ENCODE measurements at places on chromosomes 7 and 10. TPM values are rescaled to one million over a fixed set of nuclear protein-coding genes. Genes with fewer than 3 reads are reported as not detected.

Gene KLF14
- not detected for total RNA-seq

Gene STEAP1B
- not detected for total RNA-seq

- DNase-seq: no peak
Measured at GRCh38 chr10:34574353-34574934, 240.7 kb downstream of the PARD3 start.

Gene ZNF425
- total RNA-seq: 2.2 TPM

Gene BBIP1
- 16.5 TPM for total RNA-seq

GRCh38 chr7:83629117-83629880, 19.6 kb downstream of the SEMA3E start:
- no peak for DNase-seq

- no peak for DNase-seq
Measured at GRCh38 chr10:111999205-111999914, 184.2 kb downstream of the GPAM start.

GRCh38 chr10:86958901-86959736, 720 bp downstream of the SNCG start:
- no peak for DNase-seq

DNA sequence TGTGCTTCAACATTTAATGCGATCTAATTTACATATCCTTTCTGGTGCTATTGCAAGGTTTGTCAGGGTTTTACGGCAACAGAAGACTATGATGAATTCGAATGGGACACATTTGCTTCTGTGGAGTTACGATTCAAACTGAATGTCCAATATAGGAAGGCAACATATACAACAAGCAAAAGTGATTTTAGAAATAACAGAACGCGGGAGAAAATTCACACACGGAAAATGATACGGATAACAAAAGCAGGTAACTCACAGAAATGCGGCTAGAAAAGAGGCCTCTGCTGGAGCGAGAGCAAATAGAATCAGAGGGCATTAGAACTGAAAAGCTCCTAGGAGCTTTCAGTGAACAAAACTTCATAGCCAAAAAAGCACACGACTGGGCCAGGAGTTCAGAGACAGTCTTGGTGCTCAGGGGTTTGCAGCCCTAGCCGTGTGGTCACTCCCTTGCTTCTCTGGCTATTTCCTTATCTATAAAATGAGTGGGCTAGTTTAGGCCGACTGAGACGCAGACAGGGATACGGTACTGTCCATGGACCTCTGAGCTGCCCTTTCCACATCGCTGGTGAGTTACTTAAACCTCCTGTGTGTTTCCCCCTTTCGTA, 557 bp upstream of the TAX1BP1 start:
- no peak for DNase-seq

DNA sequence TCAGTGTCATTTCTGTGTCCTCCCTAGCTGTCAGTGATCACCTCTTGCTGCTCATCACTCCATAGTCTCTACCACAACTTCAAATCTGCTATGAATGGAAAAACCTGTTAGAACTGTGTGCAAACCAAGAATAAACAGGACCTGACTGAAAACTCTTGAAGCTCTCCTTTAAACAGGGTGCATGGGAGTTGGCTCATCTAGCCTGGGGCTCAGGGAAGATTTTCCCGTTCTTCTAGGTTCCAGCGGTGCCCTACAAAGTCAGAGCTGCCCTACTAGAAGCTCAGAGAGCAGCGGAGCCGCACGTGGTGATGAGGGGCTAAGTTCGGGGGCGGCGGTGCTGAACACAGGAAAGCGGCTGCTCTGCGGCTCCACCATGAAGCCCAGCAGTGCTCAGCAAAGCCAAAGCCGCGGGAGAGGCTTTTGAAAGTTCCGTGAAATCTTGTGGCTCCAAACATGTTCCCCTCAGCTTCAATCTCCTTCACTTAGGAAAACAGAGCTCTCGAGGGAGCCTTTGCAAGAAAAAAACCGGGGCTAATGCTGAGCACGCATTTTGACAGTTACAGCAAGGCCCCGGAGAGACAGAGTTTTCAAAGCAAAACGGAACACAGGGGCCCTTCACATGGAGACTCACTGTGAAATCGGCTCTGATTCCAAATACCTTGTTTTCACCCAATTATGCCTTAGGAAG, 30.5 kb downstream of the RGS10 start:
- DNase-seq: no peak

DNA sequence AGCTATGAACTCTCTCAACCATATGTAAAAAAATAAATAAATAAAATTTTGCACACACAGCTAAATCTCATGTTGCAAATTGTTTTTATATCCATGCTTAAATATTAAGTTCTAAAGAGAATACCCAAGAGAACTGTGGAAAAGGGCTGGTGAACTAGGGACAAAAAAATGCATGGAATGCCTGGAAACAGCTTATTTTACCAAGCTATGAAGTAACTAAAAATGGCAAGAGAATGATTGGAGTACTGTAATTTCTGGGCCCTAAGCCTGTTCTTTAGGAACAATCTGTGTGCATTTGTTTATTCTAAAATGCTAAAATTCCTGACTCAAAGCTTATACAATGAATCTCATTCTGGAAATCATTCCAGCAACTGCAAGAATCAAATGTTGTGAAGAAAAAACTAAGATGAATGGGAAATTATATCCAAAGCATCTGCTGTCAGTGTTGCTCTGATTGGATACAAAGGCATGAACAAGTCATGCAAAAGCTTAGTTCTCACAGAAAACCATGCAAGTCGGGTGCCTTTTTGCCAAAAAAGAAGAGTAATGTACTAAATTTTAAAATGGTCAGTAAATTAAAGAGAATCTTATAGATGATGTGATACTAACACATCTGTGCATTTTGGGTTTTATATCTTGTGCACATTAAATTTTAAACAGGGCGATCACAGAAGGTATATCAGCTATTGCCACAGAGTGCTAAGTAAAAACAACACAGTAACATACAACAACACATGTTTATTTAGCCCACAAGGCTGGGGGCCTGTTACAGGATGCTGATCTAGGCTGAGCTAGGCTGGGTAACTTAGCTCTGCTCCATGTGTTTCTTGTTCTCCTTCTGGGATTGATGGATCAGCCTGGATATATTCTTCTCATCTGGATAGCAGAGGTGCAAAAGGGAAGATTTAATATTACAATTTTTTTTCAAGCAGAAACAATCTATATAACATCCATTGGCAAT, 453.5 kb upstream of the SEMA3A start:
- DNase-seq: no peak

Gene CLCN1
- total RNA-seq: 1.1 TPM

GRCh38 chr7:114182837-114183236, 231.8 kb upstream of the FOXP2 start:
- DNase-seq: no peak

- DNase-seq: no peak
Measured at GRCh38 chr10:28883741-28884423, 206.6 kb downstream of the BAMBI start.

DNA sequence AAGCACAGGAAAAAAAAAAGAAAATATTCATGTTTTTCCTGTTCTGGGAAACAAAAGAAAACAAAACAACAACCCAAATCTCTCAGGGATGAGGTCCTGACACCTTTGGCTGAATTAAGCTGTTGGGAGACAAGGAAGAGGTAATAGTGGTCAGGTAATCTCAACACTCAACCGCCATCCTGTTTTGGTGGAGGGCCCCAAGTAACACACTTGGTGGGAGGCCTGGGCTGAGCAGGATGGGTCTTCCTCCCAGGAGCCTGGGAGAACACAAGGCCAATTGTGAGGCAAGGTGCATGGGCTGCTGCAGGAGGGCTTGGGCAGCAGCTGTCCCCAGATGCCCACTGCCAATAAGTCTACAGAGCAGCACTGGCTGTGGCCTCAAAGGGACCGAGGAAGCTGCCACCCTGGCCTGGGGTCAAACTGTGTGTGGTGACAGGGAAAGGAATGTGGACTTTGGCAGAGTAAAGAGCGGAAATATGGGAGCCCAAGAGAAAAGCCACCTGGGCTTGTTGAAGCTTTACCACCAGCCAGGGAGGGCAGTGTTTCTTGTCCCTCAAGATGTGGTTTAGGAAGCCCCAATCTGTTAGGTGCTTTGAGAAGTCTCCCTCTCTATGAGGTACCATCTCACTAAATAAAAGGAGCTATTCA, 93.5 kb upstream of the SLC25A13 start:
- DNase-seq: no peak

DNA sequence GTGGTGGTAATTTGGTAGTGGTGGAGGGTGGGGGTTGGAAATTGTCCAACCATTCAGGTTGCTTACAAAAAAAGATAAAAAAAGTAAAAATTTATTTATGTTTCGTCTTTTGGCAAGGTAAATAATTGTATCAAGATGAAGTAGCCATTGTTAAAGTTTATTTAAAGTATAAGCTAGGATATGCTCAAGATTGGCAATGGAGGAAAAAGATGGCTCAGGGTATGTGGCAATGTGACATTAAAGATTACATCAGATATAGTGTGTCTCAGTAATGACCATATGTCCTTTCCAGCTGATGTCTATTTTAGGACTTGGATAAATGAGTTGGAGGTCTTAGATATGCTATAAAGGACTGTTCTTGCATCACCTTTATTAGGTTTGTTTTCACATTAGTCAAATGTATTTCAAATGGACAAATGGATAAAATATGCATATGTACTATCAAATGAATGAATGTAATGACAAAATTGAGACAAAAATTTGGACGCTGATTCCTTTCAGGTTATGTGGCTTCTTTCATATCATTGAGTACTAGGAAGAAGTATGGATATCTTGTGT, 60.9 kb downstream of the ST7 start:
- no peak for DNase-seq

Gene PRTFDC1
- total RNA-seq: 8.6 TPM

DNA sequence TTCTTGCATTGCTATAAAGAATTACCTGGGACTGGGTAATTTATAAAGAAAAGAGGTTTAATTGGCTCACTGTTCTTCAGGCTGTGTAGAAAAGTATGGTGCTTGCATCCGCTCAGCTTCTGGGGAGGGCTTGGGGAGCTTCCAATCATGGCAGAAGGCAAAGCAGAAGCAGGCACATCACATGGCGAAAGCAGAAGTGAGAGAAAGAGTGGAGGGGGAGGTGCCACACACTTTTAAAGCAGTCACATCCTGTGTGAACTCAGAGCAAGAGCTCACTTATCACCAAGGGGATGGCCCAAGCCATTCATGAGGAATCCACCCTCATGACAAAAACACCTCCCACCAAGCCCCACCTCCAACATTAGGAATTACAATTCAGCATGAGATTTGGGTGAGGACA, 303.5 kb downstream of the OTUD1 start:
- no peak for DNase-seq

DNA sequence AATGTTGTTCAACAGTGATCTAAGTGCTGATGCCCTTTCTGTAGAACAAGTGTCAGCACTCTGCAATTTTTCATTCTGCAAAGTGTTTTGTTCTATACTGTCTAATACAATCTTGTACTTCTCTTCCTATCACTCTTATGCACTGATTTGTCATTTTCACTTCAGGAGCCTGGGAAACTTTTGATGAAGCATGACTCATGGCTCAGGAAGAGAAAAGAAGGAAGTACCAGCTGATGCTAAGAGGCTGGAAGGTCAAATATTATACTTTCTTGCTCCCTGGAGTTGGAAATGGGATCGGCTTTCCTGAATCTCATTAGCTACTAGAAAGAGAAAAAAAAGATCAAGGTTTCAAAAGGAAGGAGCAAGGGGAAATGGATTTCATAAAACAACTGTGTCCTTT, 45.8 kb downstream of the DGKI start:
- no peak for DNase-seq

GRCh38 chr10:127196282-127197153, at the start of gene INSYN2A:
Gene INSYN2A (minus strand): TSS chr10:127196591. CDS start chr10:127176395, 20,196 bp downstream.
- DNase-seq: peak; percentile 59

Gene PTPRZ1
- total RNA-seq: 0.54 TPM

- no peak for DNase-seq
Measured at GRCh38 chr7:5143106-5143505, 46.9 kb upstream of the WIPI2 start.

Gene RAMP3
- 8.6 TPM for total RNA-seq

DNA sequence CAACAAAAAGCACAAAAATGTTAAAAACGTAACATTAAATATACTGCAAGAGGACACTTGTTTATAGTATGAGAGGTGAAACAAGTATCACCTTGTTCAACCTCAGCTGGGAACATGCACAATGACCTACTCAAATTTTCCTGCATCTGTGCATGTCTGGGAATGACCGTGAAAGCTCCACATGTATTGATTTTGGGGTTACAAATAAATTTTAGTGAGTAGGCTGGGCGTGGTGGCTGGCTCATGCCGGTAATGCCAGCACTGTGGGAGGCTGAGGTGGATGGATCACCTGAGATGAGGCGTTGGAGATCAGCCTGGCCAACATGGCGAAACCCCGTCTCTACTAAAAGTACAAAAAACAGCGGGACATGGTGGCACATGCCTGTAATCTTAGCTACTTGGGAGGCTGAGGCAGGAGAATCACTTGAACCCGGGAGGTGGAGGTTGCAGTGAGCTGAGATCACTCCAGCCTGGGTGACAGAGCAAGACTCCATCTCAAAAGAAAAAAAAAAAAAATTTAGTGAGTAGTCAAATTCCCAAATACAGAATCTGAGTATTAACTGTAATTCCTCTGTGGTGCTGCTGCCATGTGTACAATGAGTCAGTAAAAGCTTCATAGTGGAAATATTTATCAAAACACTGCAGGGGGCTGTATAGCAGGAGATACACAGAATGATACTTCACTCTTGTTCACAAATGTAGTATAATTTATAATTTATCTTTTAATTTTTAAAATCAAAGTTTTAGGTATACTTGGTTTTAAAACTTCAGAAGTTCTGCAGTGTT, 41.1 kb downstream of the SUGCT start:
- DNase-seq: no peak

Gene ACTL6B
- not detected for total RNA-seq

GRCh38 chr7:117273814-117274225, 49.0 kb downstream of the WNT2 start:
- no peak for DNase-seq

GRCh38 chr10:127926455-127926854, 19.6 kb downstream of the PTPRE start:
- DNase-seq: peak; percentile 42

DNA sequence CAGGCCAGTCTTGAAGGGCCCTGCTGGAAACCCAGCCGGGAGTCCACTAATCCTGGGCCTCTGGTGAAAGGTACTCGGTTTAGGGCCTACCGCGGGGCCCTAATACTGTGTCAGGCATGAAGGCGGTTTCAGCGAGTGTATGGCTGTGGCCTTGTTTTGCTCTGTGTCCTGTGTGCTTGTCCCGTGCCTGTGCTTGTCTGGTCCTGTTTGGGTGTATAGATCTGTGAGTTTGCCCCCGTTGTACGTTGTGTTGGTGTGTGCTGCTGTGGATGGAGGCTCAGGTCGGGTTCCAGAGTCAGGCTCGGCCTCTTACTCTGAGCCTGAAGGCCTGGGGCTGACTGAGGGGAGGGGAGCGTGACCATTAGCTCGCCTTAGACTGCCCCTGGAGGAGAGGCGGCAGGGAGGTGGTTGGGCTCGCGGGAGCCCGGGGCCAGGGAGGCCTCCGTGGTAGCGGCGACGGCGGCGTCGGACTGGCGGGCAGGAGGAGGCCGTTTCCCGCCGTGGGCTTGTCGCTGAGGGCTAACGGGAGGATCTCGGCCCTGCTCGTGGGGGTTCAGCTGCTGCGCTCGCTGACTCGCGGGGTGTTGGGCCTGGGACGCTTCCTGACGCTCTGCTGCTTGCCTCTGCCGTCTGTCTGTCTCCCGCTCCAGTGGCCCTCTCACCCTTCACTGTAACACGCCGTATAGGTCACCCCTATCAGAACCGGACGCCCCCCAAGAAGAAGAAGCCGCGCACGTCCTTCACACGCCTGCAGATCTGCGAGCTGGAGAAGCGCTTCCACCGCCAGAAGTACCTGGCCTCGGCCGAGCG, 2.6 kb downstream of the TLX1 start:
- no peak for DNase-seq

Gene ST8SIA6
- not detected for total RNA-seq

- no peak for DNase-seq
Measured at GRCh38 chr7:31492086-31492485, 21.8 kb upstream of the ITPRID1 start.

GRCh38 chr7:5758753-5759335, 22.6 kb downstream of the RNF216 start:
- DNase-seq: no peak

Data from Peyer's patch (tissue), 4 donors.